ENCODE measurements at places on chromosomes 7 and 10.

DNA sequence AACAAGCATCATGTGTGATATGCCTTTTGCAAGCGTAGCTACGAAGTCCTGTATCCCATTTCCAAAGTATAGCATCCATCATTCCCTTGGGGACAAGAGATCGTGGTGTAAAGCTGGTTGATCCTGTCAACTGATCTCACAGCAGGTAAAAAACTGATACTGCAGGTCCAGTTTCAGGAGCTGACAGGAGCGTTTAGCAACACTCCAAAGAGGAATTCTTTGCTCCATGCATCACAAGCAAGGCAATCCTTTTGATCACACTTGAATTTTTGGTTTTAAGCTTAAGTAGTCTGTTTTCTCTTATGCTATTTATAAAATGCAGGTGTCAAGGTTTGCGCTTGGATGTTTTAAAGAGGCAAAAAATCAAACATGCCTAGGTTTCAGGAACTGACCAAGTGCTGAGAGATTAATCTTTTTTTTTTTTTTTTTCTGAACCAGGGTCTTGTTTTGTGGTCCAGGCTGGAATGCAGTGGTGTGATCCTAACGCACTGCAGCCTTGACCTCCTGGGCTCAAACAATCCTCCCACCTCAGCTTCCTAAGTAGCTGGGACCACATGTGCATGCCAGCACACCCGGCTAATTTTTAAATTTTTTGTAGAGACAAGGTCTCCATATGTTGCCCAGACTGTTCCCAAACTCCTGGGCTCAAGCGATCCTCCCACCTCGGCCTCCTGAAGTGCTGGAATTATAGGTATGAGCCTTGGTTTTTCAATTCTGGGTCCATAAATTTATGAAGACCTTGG lies 1.8 kb upstream of the ZDHHC4 start:
- DNase-seq, result no peak

DNA sequence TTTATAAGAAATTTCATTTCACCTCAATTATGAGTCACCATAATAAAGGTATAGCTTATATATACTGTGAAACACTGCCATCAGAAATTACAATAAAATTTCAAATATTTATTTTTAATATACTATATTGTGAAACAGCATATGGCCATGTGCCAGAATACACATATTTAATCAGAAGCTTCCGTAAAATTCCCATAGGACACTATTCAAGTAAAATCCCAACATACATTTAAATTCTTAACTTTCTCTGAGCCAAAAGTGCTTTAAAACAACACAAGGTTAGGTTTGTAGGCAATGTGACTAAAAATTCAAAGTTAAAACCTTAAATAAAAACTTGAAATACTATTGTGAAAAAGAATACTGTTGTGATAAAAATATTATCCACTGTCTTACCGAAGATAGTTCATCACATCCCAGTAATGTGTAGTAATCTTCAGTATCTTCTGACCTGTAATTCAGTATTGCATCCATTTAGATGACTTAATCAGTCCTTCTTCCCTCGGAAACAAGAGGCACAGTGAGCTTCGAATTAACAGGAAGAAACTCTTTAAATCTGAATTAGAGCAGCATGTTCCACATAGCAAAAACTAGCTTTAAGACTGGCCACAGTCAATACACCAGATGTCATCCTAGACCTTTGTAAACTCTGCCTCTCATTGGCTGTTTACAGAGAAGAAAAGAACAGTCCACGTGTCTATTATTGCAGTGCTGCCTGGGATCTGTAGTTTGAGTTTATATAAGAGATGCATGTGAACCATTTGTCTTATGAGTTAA lies at the start of gene DNAJC12:
Gene DNAJC12, minus strand, starts transcription at position 648 of the 774 bp plus-strand sequence. Its CDS starts 177 bp downstream, at position 471.
- DNase-seq, result no peak

GRCh38 chr10:16732376-16732775 lies 84.8 kb downstream of the RSU1 start:
- no peak for DNase-seq

DNA sequence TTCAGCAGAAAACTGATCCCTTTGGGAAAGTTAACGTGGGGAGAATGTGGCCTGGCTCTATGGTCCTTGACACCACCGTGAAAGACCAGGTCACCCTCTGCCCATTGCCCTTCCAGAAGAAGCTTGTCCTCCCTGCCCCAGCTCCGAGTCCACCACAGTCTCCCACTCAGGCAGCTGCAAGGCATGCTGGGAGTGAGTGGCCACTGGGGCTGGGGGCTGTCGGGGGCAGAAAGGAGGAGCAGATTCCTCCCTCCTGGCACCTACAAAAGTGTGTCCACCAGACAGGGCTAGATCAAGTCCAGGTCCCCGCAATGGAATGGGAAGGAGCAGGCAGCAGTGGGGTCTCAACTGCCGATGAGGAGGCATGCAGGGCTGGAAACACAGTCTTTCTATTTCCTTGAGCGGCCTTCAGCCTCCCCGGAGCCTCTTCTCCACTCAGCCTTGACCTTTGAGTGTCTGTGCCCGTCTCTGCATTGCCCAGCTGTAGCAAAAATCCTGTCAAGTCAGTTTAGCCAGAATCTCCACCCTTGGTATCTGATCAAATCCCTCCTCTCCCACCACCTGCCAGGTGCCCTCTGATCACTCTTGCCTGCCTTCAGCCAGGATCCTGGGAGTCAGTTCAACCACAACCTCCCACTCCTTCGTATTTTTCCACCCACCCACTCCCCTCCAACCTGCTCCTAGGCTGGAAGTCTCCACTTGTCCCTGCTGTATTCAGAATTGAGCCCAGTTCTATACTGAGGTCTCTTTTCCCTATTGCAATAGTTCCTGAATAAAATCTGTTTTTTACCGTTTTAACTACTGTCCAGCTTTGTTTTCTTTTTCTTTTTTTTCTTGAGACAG lies 6.9 kb upstream of the ZNF316 start:
- no peak for DNase-seq

DNA sequence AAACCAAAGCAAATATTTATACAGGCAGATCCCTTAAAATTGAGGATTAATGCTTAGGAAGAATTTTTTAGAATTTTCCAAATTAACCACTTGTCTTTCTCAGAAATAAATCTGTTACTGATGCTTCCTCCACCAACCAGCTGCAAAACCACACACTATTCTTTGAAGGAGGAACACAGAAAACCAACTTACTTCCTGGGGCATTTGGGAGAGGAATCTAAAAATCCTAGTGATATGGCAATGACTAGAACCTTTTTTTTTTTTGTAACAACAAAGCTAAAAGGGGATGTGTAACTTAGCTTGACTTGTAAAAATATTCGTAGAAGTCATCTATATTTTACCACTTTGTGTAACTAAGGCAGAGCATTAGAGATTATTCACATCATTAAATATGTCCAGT lies 5.1 kb upstream of the TM9SF3 start:
- DNase-seq, result no peak

GRCh38 chr7:22220941-22221340 lies 136.0 kb downstream of the RAPGEF5 start:
- no peak for DNase-seq

DNA sequence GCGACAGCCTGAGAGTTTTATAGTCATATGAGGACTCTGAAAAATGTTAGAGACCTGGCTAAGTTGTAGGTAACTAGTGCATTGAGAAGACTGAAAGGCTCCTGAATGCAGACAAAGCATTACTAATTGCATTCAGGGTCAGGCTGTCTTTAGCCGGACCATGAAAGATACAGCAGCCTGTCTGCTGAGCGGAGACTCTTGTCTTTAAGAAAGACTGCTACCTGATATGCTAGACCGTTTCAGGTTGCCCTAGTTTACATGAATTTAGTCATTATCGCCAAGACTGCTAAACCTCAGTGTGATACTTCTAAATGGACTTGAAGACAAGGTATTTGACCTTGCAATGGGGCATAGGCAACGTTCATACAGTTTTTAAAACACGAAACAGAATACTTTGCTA lies 81.2 kb downstream of the BMPR1A start:
- DNase-seq, result no peak

GRCh38 chr7:94042381-94042780 lies 38.2 kb upstream of the BET1 start:
- DNase-seq, result no peak

DNA sequence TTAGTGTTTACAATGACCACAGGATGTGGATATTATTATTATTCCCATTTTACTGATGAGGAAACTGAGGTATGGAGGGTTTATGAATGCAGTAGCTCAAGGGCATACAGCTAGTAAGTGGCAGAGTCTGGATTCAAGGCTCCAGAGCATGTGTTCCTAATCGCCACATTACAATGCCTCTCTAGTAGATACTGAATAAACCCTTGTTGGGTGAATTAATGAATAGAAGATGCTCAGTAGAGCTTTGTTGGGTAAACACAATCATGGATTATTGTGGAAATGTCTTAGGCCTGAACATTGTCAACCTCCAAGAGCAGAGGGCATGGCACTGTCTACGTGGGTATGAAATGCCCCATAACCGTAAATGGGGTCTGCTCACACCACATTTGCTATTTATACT lies 545.3 kb downstream of the LRMDA start:
- no peak for DNase-seq

DNA sequence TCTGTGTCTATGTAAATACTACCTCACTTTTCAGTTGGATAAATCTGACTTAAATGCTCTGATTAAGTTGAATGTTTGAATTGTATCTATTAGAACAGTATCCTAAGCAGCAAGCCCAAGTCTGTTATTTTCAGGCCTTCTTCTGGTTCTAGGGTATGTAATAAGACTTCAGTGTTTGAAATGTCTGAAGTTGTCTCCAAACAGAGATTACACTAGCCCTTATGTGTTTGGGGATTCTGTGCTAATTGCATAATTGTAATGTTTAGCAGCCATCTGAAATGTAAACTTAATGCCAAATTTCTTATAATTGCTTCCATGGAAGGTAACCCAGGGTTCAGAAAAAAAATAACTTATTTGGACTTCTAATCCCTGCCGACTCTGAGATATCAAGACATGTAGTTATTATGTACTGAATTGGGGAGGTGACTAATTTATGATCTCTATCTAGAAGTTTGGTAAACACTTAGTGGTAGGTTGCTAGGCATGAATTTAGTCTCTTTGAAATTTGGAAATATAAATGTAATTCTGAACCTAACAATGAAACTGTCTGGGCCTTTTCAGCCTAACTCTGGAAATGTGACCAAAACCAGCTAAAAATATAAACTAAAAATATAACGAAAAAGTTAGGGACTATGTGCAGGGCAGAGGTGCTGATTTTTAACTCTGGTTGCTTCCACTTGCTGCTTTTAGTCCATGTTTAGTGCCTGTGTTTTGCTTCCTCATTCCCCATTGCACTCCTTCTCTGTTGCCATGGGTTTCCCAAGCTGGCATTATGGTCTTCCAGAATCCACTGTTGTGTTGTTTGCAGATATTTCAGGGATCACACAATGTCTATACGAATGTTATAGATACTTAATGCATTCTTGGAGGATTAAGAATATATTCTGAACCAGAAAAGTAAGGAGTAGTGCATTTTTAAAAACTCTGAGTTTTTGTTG lies 54.8 kb downstream of the MCU start:
- no peak for DNase-seq

DNA sequence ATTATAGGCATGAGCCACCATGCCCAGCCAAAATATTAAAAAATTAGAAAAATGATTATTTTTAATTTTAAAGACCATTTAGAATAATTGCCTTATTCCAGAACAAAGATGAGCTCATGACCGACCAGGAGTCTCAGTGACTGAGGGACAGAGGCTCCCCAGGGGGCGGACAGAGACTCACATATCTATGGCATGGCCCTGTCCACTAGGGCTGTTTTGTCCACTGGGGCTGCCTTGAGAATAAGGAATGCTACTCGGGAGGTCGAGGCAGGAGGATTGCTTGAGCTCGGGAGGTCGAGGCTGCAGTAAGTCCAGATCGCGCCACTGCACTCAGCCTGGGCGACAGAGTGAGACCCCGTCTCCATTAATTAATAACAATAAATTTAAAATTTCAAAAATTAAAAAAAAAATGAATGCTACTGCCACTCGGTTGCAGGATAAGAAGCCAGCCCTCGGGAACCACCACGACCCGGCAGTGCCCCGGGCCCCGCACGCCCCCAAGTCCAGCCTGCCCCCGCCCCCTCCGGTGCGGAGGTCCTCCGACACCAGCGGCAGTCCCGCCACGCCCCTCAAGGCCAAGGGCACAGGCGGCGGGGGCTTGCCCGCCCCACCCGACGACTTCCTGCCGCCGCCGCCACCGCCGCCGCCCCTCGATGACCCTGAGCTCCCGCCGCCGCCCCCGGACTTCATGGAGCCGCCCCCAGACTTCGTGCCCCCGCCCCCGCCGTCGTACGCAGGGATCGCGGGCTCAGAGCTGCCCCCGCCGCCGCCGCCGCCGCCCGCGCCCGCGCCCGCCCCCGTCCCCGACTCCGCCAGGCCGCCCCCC lies 128.6 kb downstream of the APBB1IP start:
- no peak for DNase-seq
